ENCODE measurements at places on chromosomes 4 and X.

DNA sequence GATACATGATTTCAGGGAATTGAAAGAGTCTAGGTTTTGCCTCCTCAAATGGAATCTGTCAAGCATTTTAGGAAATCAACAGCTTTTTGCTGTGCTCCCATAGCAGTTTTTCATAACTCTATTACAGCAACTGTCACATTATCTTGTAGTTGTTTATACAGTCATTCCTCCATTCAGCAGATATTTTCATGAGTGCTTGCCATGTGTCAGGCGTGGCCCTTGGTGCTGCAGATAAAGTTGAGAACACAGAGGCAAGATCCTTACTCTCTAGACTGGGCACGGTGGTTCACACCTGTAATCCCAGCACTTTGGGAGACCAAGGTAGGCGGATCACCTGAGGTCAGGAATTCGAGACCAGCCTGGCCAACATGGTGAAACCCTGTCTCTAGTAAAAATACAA lies 67.3 kb downstream of the MCUB start:
- DNase-seq, result no peak

DNA sequence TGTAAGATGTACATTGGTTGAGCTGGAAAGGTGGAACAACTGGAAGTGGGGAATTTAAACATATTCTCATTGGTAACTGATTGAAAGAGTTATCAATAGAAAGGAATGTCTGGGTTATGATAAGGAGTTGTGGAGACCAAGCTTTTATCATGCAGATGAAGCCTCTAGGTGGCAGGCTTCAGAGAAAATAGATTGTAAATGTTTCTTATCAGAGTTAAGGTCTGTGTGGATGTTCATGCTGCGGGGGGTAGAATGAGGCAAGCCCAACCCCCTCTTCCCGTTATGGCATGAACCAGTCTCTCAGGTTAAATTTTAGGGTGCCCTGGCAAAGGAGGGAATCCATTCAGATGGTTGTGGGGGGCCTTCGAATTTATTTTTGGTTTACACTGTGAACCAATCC lies 16.0 kb downstream of the ARSD start:
- no peak for DNase-seq

GRCh38 chr4:11042760-11043159 lies 358.2 kb upstream of the CLNK start:
- DNase-seq, result no peak

- DNase-seq, result no peak
Observed at GRCh38 chrX:97482666-97483300, 599.1 kb downstream of the RPA4 start.

- DNase-seq, result no peak
Observed at GRCh38 chr4:120671538-120671937, 251.0 kb downstream of the PRDM5 start.

DNA sequence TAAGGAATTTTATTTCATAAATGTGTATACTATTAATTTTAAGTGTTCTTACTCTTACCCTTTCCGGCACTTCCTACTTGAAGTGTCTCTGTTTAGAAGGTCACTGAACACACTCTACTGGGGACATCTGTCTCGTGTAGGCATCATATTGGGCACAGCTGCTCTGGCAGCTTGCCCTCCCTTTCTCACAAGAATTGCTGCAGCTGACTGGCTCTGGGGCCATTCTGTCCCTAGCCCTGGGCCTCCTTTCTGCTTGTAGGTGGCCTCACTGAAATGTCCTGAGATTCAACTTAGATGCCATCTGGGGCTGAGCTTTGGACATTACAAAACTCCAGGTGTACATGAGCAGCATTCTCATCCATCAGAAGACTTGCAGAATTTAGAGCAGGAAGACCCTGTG lies 49.6 kb downstream of the SMAD1 start:
- no peak for DNase-seq

DNA sequence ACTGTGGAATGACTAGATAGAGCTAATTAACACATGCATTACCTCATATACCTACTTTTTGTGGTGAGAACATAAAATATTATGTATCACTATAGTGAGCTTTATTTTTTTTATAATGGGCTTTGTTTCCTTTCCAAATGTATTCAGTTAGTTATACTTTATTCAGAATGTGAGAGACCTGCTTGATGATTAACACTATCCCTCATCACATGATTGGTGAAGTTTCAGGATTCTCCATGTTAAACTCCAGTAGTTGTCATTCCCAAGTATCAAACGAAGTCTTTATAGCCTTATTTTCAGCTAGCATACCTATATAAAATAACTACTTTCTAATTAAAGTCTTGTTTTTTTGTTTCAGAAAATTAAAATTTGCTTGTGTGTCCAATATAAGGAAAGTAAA lies 8.8 kb downstream of the ZXDA start:
- no peak for DNase-seq

- DNase-seq, result no peak
Observed at GRCh38 chr4:171621646-171622045, 191.6 kb upstream of the GALNTL6 start.

GRCh38 chrX:135596495-135596894 lies 76.0 kb downstream of the INTS6L start:
- DNase-seq, result peak; percentile 40

- no peak for DNase-seq
Observed at GRCh38 chr4:30696191-30696590, 24.0 kb upstream of the PCDH7 start.

- no peak for DNase-seq
Observed at GRCh38 chrX:9135901-9136510, 102.1 kb upstream of the FAM9B start.

GRCh38 chrX:112233164-112233563 lies 150.6 kb upstream of the TRPC5 start:
- no peak for DNase-seq

DNA sequence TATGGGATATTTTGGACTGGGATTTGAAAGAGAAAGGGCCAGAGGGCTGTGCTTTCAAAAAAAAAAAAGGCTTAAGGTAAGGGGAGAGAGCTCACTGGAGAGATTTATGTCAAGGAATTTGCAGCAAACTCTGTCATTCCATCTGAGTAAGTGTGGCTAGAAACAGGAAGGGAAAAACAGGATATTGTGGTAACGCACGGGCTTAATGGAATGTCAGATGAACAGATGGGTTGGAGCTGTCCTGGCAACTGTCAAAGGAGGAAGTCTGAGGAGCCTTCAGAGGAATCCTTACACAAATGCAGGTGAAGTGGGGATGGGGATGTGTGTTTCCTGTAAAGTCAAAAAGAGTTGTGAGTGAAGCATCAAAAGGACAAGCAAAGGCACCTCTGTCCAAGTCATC lies 15.1 kb upstream of the NKX3-2 start:
- DNase-seq, result no peak

Measured in stimulated activated CD4-positive, alpha-beta T cell treated with anti-CD3 and anti-CD28 coated beads, Interleukin-15, amount 100 ng/mL, for 48 hours (primary cell).